ENCODE measurements at places on chromosomes 4 and X.

DNA sequence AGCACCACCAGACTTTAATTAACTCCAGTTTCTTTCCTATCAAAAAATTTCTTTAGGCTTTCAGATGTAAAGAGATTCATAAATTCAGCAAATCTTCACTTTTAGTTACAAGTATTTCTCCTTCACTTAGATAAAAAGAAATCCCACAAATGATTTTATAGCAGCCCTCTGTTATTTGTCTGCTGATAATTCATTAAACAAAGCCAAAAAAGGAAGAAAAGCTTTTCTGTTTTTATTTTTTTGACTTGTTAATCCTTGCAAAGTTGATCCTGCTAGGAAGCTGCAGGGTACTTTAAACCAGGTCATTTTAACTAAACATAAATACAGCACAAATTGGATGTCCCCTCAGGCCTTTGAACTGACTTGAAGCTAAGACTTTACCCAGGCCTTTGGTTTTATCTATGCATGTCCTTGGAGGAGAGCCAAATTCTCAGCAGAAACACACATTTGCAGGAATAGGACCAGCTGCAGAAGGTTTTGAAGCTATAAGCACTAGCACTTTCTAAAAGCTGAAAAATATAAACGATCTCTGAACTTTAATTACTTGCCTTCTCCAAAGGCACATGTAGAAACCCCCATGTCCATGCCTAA, 57.5 kb downstream of the PCDH18 start:
- DNase-seq, result no peak

GRCh38 chr4:1137063-1137776, 23.9 kb upstream of the RNF212 start:
- no peak for DNase-seq

DNA sequence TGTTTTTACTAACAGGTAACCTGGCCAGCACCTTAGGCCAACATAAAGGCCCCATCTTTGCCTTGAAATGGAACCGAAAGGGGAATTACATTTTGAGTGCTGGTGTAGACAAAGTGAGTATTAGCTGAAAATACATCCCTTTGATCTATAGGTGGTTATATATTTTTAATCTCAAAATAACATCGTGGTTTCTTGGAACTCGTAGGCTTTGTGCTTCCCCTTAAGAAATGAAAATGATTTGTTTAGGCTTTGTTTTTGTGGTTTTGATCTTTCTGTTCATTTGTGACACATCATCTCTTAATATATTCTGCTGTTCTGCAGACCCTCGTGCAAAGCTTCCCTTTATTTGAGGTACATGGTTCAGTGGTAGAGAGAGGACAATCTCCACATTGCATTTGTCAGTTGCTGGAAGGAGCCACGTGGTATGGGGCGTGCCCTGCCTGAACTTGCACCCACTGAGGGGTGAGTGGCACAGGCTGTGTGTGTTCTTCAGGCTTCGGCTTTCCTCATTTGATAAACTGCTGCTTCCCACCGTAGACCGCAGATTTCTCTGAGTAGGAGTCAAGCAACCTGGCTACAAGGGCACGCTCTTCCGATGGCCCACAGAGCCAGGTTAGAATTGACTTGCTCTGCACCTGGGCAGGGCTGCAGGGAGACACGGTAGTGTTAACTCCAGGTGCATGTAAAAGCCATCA, 72.2 kb downstream of the GPR143 start:
- DNase-seq, result no peak

DNA sequence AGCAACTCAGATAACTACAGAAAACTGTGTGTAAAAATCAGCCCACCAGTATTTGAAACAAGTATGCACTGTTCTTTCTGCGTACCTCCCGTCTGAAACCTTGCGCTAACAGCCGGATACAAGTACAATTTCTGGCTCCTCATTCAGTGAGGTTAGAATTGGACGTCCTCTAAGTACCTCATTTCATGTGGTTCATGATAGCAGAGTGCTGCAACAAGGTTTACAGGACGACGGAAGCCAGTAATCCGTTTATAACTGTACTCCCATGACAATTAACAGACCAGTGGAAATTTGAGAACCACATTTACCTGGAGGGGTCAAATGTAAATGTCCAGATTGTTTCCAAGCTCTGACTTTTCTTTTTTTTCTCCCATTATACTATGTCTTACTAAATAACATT, 52.9 kb upstream of the TENM3 start:
- DNase-seq, result no peak

DNA sequence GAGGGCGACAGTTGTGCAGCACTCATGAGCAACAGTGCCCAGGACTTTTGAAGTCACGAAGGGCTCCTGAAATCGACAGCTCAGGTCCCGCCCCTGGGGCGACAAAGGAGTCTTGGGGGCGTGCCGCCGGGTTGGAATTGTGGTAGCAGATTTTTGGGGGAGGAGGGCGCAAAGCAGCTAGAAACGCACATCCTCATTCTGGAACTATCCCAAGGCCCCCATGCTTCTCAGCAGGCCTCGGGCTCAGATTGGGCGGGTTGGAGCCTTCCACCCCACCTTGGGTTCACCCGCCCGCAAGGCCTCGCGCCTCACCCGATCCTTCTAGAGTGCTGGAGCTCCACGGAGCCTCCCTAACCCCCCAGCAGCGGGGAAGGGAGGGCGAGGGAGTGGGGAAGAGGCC, 85.5 kb downstream of the HPRT1 start:
- DNase-seq, result no peak

GRCh38 chrX:136185401-136186022, 38.2 kb downstream of the FHL1 start:
- no peak for DNase-seq

GRCh38 chr4:83996254-83996653, 460.3 kb downstream of the GPAT3 start:
- no peak for DNase-seq

- DNase-seq, result no peak
Observed at GRCh38 chr4:15652841-15653240, 2.3 kb downstream of the FBXL5 start.

- no peak for DNase-seq
Observed at GRCh38 chrX:48083212-48083611, 11.8 kb upstream of the ZNF630 start.

GRCh38 chrX:36160081-36160480, 240.5 kb downstream of the CFAP47 start:
- no peak for DNase-seq

DNA sequence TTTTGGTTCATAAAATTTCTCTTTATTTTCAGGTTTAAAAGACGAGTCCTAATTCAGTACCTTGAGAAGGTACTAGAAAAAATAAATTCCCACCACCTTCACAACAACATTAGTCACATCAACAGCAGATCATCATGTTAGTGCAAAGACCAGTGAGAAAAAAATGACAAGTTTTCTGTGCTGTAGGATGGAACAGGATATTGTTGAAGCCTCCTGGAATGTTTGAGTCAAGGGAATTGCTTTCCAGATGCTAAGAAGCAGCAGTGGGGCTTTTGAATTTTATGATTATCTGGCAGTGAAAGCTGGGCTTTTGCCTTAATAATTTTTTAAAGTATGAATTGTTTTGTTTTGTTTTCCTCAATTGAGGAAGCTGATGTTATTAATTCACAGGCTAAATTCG, 61.0 kb downstream of the INTS6L start:
- no peak for DNase-seq

GRCh38 chr4:186825069-186825468, 101.4 kb upstream of the FAT1 start:
- DNase-seq, result no peak

DNA sequence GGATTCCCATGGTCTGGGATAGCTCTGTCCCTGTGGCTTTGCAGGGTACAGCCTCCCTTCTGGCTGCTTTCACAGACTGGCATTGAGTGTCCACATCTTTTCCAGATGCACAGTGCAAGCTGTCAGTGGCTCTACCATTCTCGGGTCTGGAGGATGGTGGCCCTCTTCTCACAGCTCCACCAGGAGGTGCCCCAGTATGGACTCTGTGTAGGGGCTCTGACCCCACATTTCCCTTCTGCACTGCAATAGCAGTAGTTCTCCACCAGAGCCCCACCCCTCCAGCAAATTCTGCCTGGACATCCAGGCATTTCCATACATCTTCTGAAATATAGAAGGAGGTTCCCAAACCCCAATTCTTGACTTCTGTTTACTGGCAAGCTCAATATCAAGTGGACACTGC, 50.2 kb upstream of the GRID2 start:
- DNase-seq, result no peak

DNA sequence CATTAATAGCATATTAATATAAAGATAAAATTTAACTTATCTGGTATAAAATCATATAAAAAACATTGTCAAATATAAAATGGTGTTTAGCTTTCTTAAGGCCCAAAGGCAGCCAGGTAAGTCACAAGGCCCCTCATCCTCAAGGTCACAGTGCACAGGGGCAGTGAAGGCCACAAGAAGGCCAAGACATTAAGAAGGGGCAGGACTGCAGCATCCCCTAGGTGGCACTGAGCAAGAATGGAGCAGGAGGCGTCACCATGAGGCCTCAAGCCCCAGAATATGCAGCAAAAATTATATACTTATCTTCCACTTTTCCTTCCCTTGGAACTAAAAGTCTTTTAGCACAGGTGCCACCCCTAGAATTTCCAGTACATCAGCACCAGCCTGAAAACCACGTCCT, 49.5 kb upstream of the MAGEA8 start:
- DNase-seq, result no peak

- no peak for DNase-seq
Observed at GRCh38 chrX:9948406-9948805, 18.8 kb upstream of the CLDN34 start.

DNA sequence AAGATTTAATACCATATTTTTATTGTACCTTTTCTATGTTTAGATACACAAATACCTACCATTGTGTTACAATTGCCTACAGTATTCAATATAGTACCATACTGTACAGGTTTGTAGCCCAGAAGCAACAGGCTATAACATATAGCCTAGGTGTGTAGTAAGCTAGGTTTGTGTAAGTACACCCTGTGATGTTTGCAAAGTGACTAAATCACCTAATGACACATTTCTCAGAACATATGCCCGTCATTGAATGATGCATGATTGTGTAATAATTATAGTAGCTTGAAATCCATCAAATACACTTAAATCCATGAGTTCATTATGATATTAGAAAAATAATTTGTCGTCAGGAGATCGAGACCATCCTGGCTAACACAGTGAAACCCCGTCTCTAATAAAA, 30.8 kb downstream of the GAB3 start:
- DNase-seq, result no peak

DNA sequence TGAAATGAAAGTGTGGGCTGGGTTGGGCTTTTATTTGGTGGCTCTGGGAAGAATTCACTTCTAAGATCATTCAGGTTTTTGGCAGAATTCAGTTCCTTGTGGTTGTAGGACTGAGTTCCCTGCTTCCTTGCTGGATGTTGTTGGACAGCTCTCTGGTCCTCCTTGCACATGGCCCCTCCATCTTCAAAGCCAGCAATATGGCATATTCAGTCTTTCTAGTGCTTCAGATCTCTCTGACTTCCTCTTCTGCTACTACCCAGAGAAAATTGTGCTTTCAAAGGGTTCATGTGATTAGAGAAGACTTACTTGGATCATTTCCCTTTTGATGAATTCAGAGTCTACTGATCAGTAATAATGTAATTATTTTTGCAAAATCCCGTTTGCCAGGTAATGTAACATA, 12.8 kb upstream of the IGFBP7 start:
- no peak for DNase-seq

- DNase-seq, result no peak
Observed at GRCh38 chr4:47462799-47463234, 685 bp downstream of the COMMD8 start.

DNA sequence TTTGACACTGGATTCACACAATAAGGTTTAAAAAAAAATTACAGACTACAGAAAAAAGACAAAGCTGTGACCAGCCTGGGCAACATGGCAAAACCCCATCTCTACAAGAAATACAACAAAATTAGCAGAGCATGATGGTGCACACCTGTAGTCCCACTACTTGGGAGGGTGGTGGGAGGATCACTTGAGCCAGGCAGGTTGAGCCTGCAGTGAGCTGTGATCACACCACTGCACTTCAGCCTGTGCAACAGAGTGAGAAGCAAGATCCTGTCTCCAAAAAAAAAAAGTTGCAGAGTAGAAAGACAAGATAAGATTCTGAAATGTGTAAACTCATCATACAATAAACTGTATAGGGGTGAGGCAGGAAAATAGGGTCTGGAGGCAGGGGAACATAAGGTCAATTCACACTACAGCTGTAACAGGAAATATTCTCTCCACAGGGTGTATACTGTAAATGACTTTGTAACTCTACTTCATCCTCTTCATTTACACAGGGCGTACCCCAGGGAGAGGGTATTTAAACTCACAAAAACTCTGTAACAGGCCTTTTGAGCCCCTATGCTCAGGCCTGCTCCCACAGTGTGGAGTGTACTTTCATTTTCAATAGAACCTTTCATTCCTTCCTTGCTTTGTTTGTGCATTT, 112.6 kb upstream of the MAPK10 start:
- DNase-seq, result no peak
